ENCODE measurements at places on chromosomes 4 and X.

DNA sequence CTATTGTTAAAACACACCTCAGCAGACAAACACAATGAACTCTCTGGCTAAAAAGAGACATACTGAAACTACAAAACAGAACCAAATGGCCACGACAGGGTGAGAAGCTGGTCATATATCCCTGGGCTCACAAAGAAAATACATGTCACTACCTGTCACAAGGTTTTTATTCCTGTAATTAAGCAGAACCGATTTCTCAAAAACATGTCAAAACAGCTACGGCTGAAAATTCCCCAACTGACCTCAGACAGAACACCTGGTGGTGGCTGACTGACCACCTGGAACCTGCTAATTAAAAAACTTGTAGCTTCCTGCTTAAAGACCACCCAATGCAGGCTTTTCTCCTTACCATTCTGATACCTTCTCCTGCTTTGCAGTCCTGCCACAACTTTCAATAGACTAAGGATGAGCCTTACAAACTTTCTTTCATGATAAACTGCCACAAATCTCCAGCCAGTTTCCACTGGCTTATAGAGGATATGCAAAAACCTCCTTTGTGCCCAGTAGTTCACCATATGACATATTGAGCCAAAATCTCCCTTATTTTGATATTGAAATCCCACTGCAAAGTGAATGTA lies 571.9 kb downstream of the SPOCK3 start:
- no peak for DNase-seq

- no peak for DNase-seq
These were observed 98.2 kb upstream of the ARSJ start for GRCh38 chr4:114077610-114078009.

GRCh38 chrX:18616688-18617406 lies 55.1 kb downstream of the RS1 start:
- DNase-seq: no peak

DNA sequence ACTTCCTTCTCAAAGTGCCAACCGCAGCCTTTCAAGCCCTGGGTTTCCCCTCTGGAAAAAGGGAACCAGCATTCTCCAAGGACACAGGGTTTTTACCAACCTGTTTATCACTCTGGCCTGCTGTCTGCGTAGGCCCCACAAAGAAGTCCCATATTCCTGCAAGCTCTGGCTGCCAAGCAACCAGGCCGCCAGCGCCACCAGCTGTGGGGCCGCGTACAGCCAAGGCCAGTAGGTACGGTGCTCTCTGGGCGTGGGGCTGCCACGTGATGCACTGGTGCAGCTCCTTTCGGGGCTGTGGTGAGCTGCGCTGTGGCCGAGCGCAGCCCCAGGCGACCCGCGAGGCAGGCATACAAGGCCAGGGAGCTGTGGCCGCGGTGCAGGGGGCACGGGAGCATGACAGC lies 22.1 kb downstream of the LUZP4 start:
- no peak for DNase-seq

All from NK-92 treated with Interleukin-12 subunit alpha and Interleukin-12 subunit beta, amount 100 ng/mL, for 24 hours (cell line).